Ascending aorta (tissue), 2 donors: ENCODE measurements at places on chromosomes 7 and 10.

DNA sequence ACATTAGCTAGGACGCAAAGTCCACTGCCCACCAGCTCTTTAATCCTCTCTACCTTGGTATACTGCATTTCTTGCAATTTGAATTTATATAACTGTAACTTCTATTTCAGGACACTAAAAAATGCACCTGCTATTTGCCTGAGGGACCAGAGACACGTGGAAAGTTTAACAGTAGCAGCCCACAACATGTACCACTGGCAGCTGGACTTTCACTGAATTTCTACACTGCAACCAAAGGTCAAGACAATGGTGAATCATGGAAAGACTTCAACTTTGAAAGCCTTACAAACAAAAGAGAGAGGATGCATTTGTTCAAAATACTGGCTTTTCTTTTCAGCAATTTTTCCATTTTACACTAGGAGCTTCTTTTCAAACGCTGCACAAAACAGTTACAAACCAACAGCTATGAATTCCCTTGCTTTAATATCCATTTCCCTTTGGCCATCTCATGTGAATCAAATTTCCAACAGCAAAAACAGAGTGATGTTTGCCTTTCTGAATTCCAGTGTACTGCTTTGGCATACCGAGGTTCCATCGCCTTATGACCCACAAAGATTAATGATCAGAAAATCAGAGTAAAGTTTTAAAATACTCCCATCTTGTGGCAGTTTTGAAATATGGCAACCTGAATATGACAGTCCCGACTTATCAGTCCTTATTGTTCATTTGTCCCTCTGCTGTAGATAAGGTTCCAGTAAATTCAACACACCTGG is 29.9 kb upstream of the HNRNPH3 start:
- no peaks in the 10 kb centered on the region for H3K36me3 ChIP-seq
- H3K4me3 ChIP-seq: no peak overlapping the region
- H3K4me1 ChIP-seq: no peaks in the 10 kb centered on the region
- no peak for DNase-seq
- no peak overlapping the region for H3K27ac ChIP-seq

- H3K27me3 ChIP-seq: no peaks in the 10 kb centered on the region
- H3K36me3 ChIP-seq: no peaks in the 10 kb centered on the region
- no peaks in the 10 kb centered on the region for H3K4me1 ChIP-seq
- no peak for DNase-seq
- no peak overlapping the region for H3K27ac ChIP-seq
Measured at GRCh38 chr7:129264534-129264933, 39.7 kb downstream of the AHCYL2 start.

DNA sequence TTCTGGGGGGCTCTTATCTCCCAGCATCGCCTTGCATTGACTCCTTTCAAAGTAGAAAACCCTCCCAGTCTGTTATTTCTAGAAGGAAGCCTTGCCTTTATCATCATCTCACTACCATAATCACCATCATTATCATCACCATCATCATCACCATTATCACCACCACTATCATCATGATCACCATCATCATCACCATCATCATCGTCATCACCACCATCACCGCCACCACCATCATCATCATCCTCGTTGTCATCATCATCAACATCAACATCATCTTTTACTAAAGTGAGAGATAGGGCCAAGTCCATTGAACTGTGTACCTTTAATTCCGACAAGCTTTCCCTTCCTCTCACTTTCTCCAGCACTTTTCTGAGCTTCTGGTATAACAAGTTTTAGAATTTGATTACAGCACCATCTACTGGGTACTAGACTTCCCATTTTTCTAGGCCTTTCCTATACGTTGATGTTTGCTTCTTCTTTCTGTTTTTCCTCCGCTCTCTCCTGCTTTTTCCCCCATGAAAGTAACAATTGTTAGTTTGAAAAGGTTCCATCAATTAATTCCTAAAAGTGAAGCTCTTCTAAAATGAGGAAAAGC is 226.4 kb downstream of the BUB3 start:
- no peaks in the 10 kb centered on the region for H3K36me3 ChIP-seq
- no peak overlapping the region for H3K4me3 ChIP-seq
- no peaks in the 10 kb centered on the region for H3K4me1 ChIP-seq
- DNase-seq: no peak
- no peaks in the 10 kb centered on the region for H3K27me3 ChIP-seq

DNA sequence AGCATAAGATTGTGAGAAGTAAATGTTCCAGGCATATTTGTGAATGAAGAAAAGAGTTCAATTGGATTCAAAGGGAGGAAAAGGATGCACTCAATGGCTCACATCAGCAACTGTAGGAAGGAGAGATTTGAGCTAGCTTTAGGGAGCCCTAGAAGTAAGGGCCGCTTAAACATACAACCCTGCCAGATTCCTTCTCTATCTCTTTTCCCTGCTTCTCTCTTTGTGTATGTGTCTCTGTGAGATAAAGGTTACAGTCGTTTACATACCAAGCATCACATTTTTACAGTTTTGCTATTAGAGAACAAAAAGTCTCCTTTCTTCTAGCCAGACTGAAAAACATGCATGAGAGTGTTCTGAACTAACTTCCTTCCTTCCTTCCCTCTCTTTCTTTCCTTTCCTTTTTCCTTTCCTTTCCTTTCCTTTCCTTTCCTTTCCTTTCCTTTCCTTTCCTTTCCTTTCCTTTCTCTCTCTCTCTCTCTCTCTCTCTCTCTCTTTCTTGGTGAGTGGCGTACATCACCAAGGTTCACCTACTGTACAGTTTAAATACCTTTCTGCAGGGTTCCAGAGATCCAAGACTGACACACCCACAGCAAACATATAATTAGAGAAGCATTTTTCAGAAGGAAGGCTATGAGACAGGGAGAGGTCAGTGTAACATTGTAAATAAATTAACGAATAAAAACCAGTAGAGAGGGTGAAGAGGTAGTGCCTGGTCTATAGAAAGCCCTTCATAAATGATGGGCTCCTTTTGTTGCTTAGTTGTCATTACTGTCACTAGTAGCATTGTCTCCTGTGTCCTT is 240.4 kb downstream of the ARL4A start:
- DNase-seq: no peak
- no peak overlapping the region for H3K27ac ChIP-seq
- no peaks in the 10 kb centered on the region for H3K36me3 ChIP-seq

DNA sequence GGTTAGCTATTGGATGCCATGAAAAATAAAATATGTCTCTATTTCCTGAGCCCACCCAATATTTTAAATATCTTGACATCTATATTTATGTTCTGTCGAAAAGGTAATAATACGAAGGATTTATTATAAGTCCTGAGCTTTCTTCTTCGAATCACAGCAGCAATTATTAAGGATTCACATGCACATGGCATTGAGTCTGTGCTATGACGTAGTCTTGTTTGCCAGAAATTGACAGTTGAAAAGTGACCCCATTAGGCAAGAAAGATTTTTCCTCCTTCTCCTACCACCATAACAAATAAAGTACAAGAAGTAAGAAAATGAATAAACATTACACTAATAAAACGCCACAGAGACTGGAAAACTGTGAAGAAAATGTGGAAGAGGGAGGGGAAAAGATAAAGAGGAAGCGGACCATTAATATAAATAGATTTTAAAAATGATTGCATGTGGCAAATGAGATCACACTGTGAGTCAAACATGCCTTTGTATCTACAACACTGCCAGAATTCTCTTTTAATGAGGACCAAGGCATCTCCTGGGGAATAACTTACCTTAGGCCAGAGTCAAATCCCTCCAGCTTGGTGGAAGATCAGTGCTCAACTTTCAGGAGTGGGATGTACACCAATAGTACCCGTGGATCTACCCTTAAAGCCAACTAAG is 21.6 kb downstream of the FZD1 start:
- no peak overlapping the region for H3K4me3 ChIP-seq
- no peaks in the 10 kb centered on the region for H3K4me1 ChIP-seq
- DNase-seq: no peak
- peak overlapping the region; percentile 75 for H3K27ac ChIP-seq
- no peaks in the 10 kb centered on the region for H3K27me3 ChIP-seq

DNA sequence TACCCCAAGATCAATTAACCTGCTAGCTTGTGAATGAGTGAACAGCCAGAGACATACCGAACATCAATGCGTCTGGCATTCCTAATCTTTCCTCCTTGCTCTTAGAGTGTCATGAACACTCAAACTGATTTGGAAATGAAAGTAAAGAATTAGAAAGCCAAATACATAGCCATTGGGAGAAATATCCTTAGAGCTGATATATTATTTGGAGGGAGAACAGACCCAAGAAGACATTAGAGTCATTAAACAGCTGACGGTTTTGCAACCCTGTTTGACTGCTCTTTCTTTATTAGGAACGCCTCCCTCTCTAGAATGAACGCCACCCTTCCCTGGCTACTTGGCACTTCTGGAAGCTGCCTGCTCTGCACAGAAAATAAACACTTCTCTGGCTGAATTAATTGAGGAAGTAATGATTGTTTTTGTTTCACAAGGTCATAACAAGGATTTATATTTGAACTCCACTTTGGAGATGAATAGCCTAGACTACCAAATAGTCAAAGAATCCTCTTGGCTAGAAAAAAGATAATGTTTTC is 42.8 kb downstream of the CTTNBP2 start:
- H3K4me1 ChIP-seq: peaks cover 11% of the 10 kb centered on the region
- no peak for DNase-seq
- no peaks in the 10 kb centered on the region for H3K27me3 ChIP-seq
- peak overlapping the region; percentile 36 for H3K4me3 ChIP-seq

DNA sequence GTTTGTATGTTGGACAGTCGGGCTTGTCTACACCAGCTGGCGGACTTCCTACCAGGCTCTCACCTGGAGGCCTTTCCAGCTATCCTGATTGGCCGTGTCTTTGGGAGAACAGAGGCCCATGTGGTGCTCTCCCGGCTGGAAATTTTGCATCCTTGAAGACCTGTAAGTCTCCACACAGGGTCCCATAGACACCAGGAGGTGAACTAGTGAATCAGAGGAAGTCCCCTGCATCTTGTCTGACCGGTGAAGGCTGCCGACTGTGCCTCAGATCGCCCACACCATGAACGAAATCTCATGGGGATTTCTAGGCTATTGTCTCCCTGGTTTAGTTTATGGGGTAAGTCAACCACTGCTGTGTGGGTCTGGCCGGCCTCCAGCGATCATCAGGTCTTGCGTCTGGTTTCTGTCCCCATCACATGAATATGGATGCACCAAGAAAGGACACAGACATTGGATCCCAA is 108.4 kb upstream of the LYZL2 start:
- H3K27ac ChIP-seq: peak overlapping the region; percentile 63
- no peak for DNase-seq
- H3K36me3 ChIP-seq: no peaks in the 10 kb centered on the region
- no peaks in the 10 kb centered on the region for H3K27me3 ChIP-seq
